CD4-positive, alpha-beta T cell treated with Interleukin-15 for 4 hours (primary cell): ENCODE measurements at places on chromosomes 6 and 20.

- DNase-seq, result peak; percentile 52
Measured at GRCh38 chr20:51542571-51543421, at the start of gene NFATC2. NFATC2 (minus strand) TSS chr20:51542719; CDS start chr20:51542499, 220 bp downstream.

GRCh38 chr20:43794326-43794725 is 67.5 kb upstream of the GTSF1L start:
- no peak for DNase-seq

DNA sequence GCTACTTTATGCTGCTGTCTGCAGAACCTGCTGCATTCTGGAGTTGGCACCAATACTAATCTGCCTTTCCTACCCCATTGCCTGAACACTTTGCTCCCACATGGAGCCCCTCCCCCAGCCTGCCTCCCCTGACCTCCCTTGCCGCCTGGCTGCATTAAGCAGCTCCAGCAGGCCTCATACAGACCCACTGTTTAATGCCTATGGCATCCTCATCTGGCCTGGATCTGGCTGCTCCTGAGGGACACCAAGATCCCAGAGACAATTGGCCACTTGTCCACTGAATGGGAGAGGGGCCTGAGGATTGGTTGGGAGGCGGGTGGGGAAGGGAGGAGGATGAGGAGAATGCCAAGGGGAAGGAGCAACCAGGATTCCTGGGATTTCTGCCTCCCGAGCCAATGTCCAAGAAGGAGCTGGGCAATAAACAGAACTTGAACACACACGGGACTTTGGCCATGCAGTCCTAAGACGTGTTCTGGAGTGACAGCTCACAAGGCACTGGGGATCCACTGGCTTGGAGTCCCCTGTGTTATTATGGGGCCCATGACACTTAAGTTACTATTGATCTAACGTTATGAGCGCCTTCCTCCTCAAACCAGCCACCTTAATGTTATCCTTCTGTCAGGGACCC is 10.4 kb upstream of the KCNK5 start:
- no peak for DNase-seq

GRCh38 chr6:81800666-81801065 is 48.2 kb upstream of the TENT5A start:
- no peak for DNase-seq

GRCh38 chr6:139549561-139550070 is 175.2 kb upstream of the CITED2 start:
- DNase-seq, result no peak

DNA sequence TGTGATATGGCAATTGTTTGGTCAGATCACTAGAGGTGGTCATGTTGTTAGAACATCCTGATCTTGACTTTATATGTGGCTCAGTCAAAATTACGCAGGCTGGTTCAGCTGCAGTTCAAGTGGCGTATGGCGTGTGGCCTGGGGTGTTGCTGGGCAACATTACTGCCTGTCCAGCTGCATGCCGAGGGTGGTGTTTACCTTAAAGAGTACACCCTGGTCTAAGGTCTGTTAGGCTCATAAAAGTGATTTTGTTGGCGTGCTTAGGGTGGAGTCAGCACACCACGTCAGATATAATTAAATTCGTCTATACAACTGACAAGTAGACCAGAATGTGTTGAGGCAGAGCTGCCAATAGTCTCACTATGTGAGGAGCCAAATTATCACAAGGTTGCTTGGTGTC is 55.6 kb upstream of the NEDD9 start:
- DNase-seq, result no peak

DNA sequence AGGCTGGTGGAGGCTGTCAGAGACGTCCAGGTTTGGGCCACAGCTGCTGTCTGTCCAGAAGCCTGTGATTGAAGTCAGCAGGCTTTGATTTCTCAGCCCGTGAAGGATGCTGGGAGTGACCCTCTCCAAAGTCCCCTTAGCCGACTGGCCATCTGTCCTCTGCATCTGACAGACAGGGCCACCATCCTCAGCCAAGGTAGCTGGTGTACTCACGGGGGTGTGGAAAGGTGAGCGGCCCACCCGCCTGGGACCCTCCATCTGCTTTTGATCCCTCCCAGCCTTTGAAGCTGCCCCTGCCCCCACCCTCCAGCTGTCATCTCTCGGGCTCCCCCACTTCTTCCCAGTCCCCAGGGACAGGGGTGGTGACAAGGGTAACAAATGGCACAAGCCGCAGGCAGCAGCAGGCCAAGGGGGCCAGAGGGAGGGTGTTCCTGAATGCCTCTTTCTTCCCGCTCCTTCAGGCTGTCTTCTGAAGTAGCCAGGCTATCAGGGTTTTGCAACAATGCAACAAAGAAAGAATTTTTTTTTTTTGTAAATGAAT is 84.4 kb downstream of the EYA2 start:
- no peak for DNase-seq

DNA sequence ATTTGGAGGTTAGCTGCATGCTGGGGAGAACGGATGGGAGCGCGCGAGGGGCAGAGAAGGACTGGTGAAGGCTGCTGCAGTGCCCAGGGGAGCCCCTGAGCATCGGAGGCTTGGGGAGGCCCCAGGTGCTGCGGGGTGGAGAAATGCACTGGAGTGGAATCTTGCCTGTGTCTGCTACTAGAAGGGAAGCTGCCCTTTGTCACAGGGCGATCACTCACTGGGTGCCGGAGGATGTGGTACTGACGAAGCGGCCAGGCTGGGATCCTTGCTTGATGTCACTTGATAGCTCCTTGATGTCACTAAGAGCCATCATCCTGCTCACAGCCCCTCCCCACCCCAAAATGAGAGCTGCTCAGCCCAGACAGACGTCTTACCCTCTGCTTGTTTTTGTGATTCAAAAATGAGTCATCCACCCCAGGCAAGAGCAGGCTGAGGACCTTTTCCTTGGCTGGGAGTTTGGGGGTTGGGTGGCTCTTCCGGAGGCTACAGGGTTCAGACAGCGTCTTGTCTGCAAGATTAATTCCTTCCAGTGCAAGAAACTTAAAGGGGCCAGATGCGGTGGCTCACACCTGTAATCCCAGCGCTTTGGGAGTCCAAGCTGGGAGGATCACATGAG is 62.6 kb upstream of the PMEPA1 start:
- DNase-seq, result peak; percentile 23

GRCh38 chr6:83589076-83589475 is 76.7 kb downstream of the PRSS35 start:
- no peak for DNase-seq

DNA sequence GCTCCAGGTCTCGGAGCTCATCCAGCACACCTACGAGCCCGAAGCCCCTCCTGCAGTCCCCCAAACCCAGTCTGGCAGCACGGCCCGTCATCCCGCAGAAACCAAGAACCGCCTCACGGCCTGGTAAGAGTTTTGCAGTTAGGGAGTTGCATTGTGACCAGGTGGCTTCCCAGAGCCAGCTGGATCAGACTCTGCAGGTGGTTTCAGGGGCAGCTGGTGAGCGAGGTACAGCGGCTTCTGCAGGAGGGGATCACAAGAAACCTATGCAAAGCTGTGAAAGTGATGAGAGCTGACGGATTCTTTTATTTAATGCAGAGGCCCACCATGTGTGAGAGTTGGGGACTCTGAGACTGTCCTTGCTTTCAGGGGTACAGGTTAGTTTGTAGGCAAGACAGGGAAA is 45.9 kb upstream of the SCGN start:
- no peak for DNase-seq

GRCh38 chr6:69699655-69700054 is 97.2 kb downstream of the LMBRD1 start:
- DNase-seq, result no peak

DNA sequence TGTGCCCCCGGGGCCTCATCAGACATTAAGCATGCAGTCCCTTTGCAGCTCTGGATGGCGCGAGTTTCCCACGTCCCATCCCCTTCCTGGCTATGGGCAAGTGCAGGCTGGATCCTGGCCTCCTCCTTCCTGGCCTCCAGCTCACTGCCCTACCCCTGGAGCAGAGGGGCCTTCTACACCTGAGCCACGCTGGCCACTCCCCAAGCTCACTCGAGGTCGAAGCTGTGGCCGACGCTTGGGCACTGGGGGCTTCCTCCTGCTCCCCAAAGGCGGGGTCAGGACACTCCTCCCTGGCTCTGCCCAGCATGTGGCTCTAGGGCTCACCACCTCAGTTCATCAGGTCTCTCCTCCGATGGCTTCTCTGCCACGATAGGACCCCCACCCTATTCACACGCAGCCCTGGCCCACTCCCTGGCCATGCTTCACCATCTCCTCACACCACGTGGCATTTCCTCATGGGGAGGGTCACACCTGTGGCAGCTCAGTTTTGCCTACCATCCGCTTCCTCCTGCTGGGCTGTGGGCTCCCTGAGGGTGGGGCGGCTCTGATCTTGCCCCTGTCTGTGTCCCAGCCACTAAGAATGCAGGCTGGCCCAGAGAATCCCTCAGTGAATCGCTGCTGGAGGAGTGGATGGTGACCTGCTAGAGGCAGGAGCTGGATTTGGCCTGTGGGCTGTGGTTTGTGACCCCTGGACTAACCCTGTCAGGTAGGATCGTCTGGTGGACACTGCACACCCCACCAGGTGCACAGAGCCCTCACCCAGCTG is 280.7 kb downstream of the TAF4 start:
- DNase-seq, result no peak
